Suprapubic skin (tissue), 4 donors: ENCODE measurements at places on chromosomes 7 and 10.

- H3K27ac ChIP-seq = no peak overlapping the region
- no peak for DNase-seq
- H3K36me3 ChIP-seq = no peaks in the 10 kb centered on the region
- no peak overlapping the region for H3K4me3 ChIP-seq
- no peaks in the 10 kb centered on the region for H3K4me1 ChIP-seq
- H3K27me3 ChIP-seq = no peaks in the 10 kb centered on the region
Measured at GRCh38 chr10:89633484-89633883, 11.6 kb downstream of the PANK1 start.

- H3K36me3 ChIP-seq = no peaks in the 10 kb centered on the region
- no peak overlapping the region for H3K27ac ChIP-seq
- no peaks in the 10 kb centered on the region for H3K4me1 ChIP-seq
- no peak for DNase-seq
- H3K27me3 ChIP-seq = no peaks in the 10 kb centered on the region
Measured at GRCh38 chr7:31134246-31135188, 82.4 kb downstream of the ADCYAP1R1 start.

DNA sequence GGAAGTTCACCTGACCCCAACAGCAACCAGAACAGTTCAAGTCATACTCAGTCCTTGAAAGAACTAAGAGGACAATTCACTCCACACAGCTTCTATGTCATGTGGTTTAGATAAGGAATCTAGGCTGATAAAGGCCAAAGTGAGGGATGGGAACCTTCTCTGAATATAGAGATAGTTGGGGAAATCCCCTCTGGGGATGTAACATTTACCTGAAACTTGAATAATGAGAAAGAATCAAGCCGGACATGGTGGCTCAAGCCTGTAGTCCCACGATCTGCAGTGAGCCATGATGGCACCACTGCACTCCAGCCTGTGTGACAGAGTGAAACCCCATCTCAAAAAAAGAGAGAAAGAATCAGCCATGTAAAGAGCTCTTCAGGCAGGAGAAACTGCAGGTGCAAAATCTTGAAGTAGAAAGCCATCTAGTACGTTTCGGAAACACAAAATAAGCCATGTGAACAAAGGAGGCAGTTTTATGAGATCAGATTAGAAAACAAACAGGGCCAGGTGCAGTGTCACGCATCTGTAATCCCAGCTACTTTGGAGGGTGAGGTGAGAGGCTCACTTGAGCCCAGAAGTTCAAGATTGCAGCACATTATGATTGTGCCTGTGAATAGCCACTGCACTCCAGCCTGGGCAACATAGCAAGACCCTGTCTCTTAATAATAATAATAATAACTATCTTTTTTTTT is 4.5 kb upstream of the DNMBP start:
- H3K27me3 ChIP-seq = no peaks in the 10 kb centered on the region
- no peak for DNase-seq
- no peaks in the 10 kb centered on the region for H3K36me3 ChIP-seq
- H3K4me1 ChIP-seq = peaks cover 5% of the 10 kb centered on the region
- no peak overlapping the region for H3K4me3 ChIP-seq
- no peak overlapping the region for H3K27ac ChIP-seq

DNA sequence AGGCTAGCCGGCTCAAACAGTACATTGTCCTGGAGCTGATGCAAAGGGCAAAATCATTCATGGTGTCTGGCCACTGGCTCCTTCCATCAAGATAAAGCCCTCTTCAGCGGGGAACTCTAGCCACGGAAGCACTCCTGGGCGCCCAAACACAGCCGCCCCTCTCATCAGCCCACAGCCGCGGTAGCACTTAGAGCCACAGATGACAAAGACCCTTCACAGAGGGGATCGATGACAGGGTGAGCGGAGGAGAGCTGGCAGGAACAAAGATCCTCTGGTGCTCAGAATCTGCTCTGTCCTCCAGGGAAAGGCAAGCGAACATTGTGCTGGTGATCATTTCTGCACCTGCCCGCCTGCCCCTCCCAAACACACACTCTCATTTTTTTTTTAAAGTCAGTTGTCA is 222.2 kb upstream of the NRP1 start:
- H3K4me1 ChIP-seq = peaks cover 3% of the 10 kb centered on the region
- no peaks in the 10 kb centered on the region for H3K27me3 ChIP-seq
- H3K4me3 ChIP-seq = no peak overlapping the region
- no peak overlapping the region for H3K27ac ChIP-seq
- no peaks in the 10 kb centered on the region for H3K36me3 ChIP-seq

GRCh38 chr7:107918948-107919347 is 28.0 kb downstream of the DLD start:
- H3K36me3 ChIP-seq = peaks cover 73% of the 10 kb centered on the region
- H3K4me3 ChIP-seq = no peak overlapping the region
- H3K27ac ChIP-seq = no peak overlapping the region

GRCh38 chr7:30970074-30970473 is 6.3 kb downstream of the GHRHR start:
- H3K27me3 ChIP-seq = peaks cover 11% of the 10 kb centered on the region
- no peak overlapping the region for H3K4me3 ChIP-seq
- H3K4me1 ChIP-seq = no peaks in the 10 kb centered on the region
- H3K36me3 ChIP-seq = no peaks in the 10 kb centered on the region

DNA sequence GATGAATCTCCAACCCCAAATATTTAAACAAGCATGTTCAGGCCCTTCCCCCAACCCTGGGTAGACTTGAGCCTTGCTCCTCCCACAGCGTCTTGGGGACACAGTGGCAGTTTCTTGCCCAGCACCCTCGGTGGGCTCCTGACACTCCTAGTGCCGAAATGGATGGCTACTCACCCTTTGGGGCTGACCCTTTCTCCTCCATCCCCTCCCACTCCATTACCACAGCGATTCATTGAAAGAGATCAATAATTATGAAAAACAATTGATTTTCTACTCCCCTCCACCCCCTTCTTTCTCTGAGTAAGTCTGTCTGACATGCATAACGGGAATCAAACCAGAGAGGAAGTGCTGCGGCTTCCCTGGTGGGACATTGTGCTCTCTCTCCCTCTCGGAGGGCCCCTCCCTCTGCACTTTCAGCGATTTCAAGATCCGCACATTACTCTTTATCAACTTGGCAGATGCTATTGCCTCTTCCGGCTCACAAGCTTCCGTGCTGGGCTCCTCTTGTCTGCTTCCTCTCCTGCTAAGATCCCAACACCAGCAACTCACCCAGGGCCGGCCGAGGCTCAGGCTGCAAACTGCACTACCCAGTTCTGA is 79.0 kb upstream of the PLXNA4 start:
- peak; percentile 66 for DNase-seq
- H3K4me3 ChIP-seq = no peak overlapping the region
- H3K27ac ChIP-seq = peak overlapping the region; percentile 35
- H3K27me3 ChIP-seq = no peaks in the 10 kb centered on the region
- peaks cover 3% of the 10 kb centered on the region for H3K4me1 ChIP-seq

GRCh38 chr7:19464241-19464640 is 244.6 kb downstream of the POLR1F start:
- H3K36me3 ChIP-seq = no peaks in the 10 kb centered on the region
- no peak for DNase-seq
- H3K4me1 ChIP-seq = no peaks in the 10 kb centered on the region
- H3K4me3 ChIP-seq = no peak overlapping the region

GRCh38 chr7:1176891-1177373 is 16.9 kb upstream of the ZFAND2A start:
- H3K36me3 ChIP-seq = no peaks in the 10 kb centered on the region
- H3K4me1 ChIP-seq = peaks cover 12% of the 10 kb centered on the region
- H3K27ac ChIP-seq = no peak overlapping the region
- no peak for DNase-seq

DNA sequence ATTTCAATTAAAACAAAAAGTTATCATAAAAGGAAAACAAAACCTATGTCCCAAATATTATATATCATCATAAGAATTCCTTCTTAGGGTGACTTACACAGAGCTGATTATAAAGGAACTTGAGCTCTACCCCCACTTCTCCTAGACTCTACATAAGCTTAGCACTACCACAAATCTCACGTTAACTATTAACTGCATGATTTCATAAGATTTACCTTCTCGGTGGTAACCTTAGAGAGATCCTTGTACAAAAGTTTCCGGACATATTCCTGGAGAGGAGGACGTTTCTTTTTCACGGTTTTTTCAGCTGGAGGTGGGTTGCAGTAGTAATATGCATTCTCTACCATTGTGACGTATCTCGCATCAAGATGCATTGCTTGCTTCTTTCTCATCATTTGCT is 83.7 kb downstream of the UPF2 start:
- H3K27me3 ChIP-seq = no peaks in the 10 kb centered on the region
- DNase-seq = no peak
- H3K4me1 ChIP-seq = no peaks in the 10 kb centered on the region
- no peak overlapping the region for H3K4me3 ChIP-seq
- peaks cover 86% of the 10 kb centered on the region for H3K36me3 ChIP-seq

GRCh38 chr10:13894412-13895093 is 307.8 kb downstream of the PRPF18 start:
- peaks cover 16% of the 10 kb centered on the region for H3K4me1 ChIP-seq
- H3K36me3 ChIP-seq = no peaks in the 10 kb centered on the region
- no peak overlapping the region for H3K27ac ChIP-seq

- no peaks in the 10 kb centered on the region for H3K36me3 ChIP-seq
Measured at GRCh38 chr10:75100764-75101291, 10.6 kb upstream of the SAMD8 start.

GRCh38 chr7:92006046-92006445 is 65.4 kb downstream of the AKAP9 start:
- H3K36me3 ChIP-seq = peaks cover 41% of the 10 kb centered on the region
- H3K4me3 ChIP-seq = no peak overlapping the region
- no peaks in the 10 kb centered on the region for H3K4me1 ChIP-seq
- no peak overlapping the region for H3K27ac ChIP-seq
- H3K27me3 ChIP-seq = no peaks in the 10 kb centered on the region

GRCh38 chr7:112202816-112203215 is 3.4 kb downstream of the DOCK4 start:
- DNase-seq = no peak
- no peaks in the 10 kb centered on the region for H3K36me3 ChIP-seq
- H3K27ac ChIP-seq = no peak overlapping the region
- peaks cover 26% of the 10 kb centered on the region for H3K4me1 ChIP-seq
- no peaks in the 10 kb centered on the region for H3K27me3 ChIP-seq
